ENCODE measurements at places on chromosomes 13 and 19. TPM values are rescaled to one million over a fixed set of nuclear protein-coding genes. Genes with fewer than 3 reads are reported as not detected.

DNA sequence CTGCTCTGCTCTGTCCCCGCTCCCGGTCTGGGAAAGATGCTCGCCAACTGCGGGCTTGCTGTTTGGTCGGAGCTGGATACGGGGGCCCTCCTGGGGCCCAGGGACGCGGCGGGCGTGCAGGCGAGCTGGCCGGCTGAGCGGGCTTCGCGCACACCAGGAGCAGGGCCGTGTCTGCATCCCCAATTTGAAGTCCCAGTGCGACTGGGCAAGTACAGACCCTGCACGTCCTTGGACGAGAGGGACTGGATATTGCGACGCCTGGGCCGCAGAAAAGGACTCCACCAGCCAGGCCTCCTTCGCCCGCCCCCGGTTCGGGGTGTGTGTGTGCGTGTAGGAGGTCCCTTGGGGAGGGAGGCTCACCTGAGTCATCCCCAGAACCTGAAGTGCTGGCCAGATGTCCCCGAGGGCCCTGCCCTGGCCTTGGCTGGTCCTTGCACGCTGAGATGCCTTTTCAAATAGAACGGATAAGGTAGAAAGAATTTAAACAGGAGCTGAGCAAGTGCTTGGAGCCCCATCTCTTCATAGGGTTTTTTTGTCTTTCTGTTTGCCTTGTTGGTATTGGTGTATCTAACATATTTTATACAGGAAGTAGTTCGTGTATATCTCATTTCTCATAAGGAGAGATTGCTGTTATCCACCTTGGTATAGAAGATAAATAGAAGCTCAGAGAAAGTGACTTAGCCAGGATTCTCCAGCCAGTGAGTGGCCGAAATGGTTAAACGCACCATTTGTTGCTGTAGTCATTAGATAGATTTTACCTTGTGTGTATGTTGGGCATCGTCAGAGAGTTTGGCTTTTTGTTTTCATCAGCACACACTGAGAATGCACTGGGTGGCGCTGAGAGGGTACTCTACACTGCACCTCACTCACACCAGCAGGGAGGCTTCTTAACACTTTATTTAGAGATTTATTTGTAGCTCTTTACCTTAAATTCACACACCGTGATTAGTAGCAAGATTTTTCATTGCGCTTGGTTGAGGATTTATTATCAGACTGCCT, 1.1 kb downstream of the NAXD start:
- peaks cover 23% of the 10 kb centered on the region for H3K4me1 ChIP-seq
- peak overlapping the region; percentile 81 for H3K4me3 ChIP-seq
- H3K36me3 ChIP-seq, result no peaks in the 10 kb centered on the region
- peak; percentile 60 for DNase-seq
- H3K27me3 ChIP-seq, result no peaks in the 10 kb centered on the region
- peak overlapping the region; percentile 89 for H3K27ac ChIP-seq

DNA sequence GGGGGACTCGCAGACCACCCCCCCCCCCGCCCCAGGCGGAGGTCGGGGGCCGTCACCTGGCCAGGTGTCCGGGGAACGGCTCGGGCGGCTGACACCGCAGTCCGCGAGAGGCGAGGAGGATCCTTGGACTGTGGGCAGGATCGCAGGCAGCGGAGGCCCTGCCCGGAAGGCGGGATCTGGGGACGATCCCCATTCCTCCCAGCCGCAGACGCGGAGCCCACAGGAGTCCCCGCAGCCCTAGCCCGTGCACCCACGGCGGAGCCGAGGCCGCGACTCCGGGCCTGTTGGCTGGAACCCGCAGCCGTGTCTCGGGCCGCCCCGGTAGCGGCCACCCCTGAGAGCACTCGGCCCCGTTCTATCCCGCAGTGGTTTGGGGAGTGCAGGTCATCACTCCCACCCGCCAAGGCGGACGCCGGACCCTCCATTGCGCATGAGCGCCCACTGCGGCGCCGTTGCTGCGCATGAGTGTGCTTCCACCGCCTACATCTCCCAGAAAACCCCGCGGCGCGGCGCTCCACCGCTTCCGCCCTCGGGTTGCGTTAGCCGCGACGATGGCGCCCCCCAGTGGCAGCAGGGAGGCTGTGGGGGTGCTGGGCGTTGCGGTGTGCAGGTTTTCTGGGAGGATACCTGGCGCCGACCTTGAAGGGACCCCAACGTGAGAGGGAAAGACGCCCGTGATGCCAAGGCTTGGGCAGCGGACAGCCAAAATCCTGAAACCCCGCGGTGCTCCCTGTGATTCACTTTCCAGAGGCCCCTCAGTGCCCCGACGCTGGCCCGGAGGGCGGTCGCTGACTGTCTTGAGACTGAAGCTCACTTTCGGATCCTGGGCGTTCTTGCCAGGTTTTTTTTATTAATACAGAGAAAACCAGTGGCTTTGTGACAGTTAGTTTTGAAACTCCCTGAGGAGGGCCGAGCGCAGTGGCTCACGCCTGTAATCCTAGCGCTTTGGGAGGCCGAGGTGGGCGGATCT, 4.4 kb upstream of the ZNF329 start:
- H3K27me3 ChIP-seq, result no peaks in the 10 kb centered on the region
- H3K4me3 ChIP-seq, result peak overlapping the region; percentile 86
- H3K27ac ChIP-seq, result peak overlapping the region; percentile 51
- DNase-seq, result peak; percentile 99
- no peaks in the 10 kb centered on the region for H3K36me3 ChIP-seq
- H3K4me1 ChIP-seq, result peaks cover 9% of the 10 kb centered on the region

DNA sequence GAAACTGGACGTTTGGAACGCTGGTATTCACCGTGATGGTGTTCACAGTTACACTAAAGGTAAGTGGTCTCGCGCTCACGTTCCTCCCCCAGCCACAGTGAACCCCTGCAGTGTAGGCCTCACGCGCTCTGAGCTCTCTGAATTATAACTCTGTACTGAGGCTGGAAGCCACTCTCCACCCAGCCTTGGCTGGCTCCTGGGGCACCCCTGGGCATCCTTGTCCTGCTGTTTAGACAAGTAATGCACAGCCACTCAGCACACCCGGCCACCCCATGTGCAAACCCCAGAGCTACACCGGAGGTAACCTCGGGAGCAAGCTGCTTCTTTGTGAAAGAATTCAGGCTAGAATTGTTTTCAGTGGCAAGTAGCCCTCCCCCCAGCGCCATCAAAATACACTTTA, 97.3 kb upstream of the MCF2L start:
- peak; percentile 3 for DNase-seq
- H3K27ac ChIP-seq, result no peak overlapping the region
- H3K4me3 ChIP-seq, result no peak overlapping the region

DNA sequence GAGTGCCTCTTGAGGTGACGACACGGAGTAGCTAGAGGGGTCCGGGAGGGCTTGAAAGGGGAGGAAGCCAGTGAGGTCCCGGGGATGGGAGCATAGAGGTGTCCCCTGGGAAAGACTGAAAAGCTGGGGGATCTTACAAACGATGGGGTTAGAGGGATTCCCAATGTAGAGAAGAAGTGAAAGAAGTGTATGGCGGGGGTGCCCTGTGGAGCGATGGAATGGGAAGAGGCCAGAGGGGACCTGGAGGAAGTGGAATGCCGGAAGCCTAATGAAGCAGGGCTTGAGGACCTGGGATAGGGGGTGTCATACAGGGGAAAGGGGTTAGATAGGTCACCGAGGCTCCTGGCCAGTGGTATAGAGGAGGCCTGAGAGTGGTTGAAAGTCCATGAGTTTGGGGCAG, 580 bp downstream of the AP2A1 start:
- H3K27me3 ChIP-seq, result no peaks in the 10 kb centered on the region
- H3K36me3 ChIP-seq, result no peaks in the 10 kb centered on the region
- peak overlapping the region; percentile 53 for H3K27ac ChIP-seq
- no peak for DNase-seq
- peaks cover 12% of the 10 kb centered on the region for H3K4me1 ChIP-seq

GRCh38 chr13:89375839-89376238, 1704.7 kb downstream of the SLITRK5 start:
- DNase-seq, result no peak
- no peak overlapping the region for H3K27ac ChIP-seq
- H3K36me3 ChIP-seq, result no peaks in the 10 kb centered on the region
- H3K27me3 ChIP-seq, result no peaks in the 10 kb centered on the region
- H3K4me3 ChIP-seq, result no peak overlapping the region

MAP3K10 gene
- total RNA-seq, result 26.2 TPM

GRCh38 chr19:49492573-49493405, 3.4 kb upstream of the RPS11 start:
- H3K27me3 ChIP-seq, result no peaks in the 10 kb centered on the region
- H3K4me1 ChIP-seq, result peaks cover 15% of the 10 kb centered on the region
- no peak overlapping the region for H3K27ac ChIP-seq

- peaks cover 36% of the 10 kb centered on the region for H3K4me1 ChIP-seq
- peak; percentile 56 for DNase-seq
- H3K27me3 ChIP-seq, result no peaks in the 10 kb centered on the region
- H3K4me3 ChIP-seq, result no peak overlapping the region
- H3K27ac ChIP-seq, result peak overlapping the region; percentile 63
Measured at GRCh38 chr19:41321600-41322270, 11.8 kb downstream of the CCDC97 start.

- no peak overlapping the region for H3K4me3 ChIP-seq
- DNase-seq, result no peak
- no peaks in the 10 kb centered on the region for H3K36me3 ChIP-seq
- H3K27me3 ChIP-seq, result no peaks in the 10 kb centered on the region
- H3K4me1 ChIP-seq, result no peaks in the 10 kb centered on the region
Measured at GRCh38 chr19:13989487-13989886, 16.6 kb downstream of the RFX1 start.

- H3K27me3 ChIP-seq, result no peaks in the 10 kb centered on the region
- no peak for DNase-seq
- no peaks in the 10 kb centered on the region for H3K4me1 ChIP-seq
- no peaks in the 10 kb centered on the region for H3K36me3 ChIP-seq
- H3K4me3 ChIP-seq, result no peak overlapping the region
- H3K27ac ChIP-seq, result no peak overlapping the region
Measured at GRCh38 chr13:42959615-42960014, 32.4 kb downstream of the EPSTI1 start.

- H3K4me1 ChIP-seq, result no peaks in the 10 kb centered on the region
- no peaks in the 10 kb centered on the region for H3K27me3 ChIP-seq
- no peak overlapping the region for H3K27ac ChIP-seq
- H3K36me3 ChIP-seq, result no peaks in the 10 kb centered on the region
- no peak overlapping the region for H3K4me3 ChIP-seq
Measured at GRCh38 chr13:50464349-50465251, 378.9 kb downstream of the DLEU7 start.

CLEC17A gene
- not detected for total RNA-seq

WDR62 gene
- 0.80 TPM for total RNA-seq

DNA sequence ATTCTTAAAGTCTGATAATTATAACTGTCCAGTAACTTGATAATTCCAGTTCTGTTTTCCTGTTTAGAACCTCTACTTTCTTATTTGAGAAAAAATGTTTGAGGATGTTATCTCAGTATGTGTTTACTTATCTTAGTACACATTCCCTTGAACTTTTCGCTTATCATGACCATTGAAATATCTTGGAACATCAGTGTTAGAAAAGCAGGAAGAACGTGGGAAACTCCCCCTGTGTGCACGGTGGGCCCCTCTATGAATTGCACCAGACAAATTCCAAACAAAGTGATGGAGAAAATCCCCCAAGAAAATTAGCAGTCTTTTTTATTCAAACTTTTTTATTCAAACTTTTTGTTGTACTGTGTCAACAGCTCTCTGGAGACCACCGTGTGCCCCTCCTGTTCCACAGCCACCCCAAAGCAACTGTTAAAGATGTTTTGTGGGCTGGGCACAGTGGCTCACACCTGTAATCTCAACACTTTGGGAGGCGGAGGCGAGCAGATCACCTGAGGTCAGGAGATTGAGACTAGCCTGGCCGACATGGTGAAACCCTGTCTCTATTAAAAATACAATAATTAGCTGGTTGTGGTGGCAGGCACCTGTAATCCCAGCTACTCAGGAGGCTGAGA, 78.3 kb upstream of the PEG3 start:
- peaks cover 9% of the 10 kb centered on the region for H3K4me1 ChIP-seq
- no peak for DNase-seq
- H3K27ac ChIP-seq, result peak overlapping the region; percentile 74

- no peaks in the 10 kb centered on the region for H3K36me3 ChIP-seq
- no peak for DNase-seq
- no peak overlapping the region for H3K27ac ChIP-seq
- H3K4me3 ChIP-seq, result no peak overlapping the region
Measured at GRCh38 chr19:35796645-35797542, 15.8 kb downstream of the PRODH2 start.

DNA sequence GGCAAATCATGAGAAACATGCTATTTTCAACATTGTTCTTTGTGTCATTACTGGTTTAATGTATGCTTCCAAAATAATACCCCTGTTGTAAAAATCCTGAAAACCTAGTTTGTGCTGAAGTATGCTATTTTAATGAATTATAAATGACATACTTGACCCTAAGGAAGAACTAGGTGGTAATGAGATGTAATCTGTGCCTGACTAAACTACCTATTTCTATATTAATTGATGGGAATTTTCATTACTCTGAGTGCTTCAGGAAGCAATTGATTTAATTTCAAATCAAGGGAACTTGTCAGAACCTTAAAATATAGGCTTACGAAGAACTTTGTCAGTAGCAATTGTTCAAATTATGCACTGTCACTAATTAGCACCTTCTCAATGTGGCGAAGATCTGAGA, 1005.6 kb upstream of the SLC10A2 start:
- no peak overlapping the region for H3K4me3 ChIP-seq
- H3K27ac ChIP-seq, result no peak overlapping the region
- no peaks in the 10 kb centered on the region for H3K36me3 ChIP-seq
- H3K27me3 ChIP-seq, result no peaks in the 10 kb centered on the region
- DNase-seq, result no peak

- no peak for DNase-seq
- H3K27me3 ChIP-seq, result no peaks in the 10 kb centered on the region
- H3K4me3 ChIP-seq, result no peak overlapping the region
- no peak overlapping the region for H3K27ac ChIP-seq
Measured at GRCh38 chr13:38519229-38519911, 167.5 kb upstream of the FREM2 start.

CGB2 gene
- total RNA-seq, result not detected

DNA sequence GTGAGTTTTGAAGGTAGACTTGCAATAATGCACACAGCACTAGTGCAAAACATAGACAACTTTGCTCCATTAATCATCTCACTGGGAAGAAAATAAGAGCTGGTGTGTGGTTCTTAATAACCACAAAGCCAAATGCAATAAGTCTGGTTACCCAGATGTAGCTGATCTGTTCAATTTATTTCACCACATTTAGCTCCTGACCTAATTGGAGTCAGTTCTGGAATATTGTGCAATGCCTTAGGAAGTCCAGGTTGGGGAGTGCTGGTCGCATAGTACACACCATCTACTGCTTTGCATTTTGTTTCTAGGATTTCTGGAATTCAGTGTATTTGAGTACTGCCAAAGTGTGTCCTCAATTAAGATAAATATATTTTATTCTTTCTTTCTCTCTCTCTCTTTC, 483.3 kb upstream of the SPRY2 start:
- H3K36me3 ChIP-seq, result no peaks in the 10 kb centered on the region
- no peak overlapping the region for H3K27ac ChIP-seq
- H3K4me1 ChIP-seq, result no peaks in the 10 kb centered on the region
- no peak for DNase-seq

Measured in ovary (tissue), 10 donors.